ENCODE measurements at places on chromosomes 7 and 10.

GRCh38 chr10:120184547-120185337 is 272.3 kb upstream of the PLPP4 start:
- no peak for DNase-seq

DNA sequence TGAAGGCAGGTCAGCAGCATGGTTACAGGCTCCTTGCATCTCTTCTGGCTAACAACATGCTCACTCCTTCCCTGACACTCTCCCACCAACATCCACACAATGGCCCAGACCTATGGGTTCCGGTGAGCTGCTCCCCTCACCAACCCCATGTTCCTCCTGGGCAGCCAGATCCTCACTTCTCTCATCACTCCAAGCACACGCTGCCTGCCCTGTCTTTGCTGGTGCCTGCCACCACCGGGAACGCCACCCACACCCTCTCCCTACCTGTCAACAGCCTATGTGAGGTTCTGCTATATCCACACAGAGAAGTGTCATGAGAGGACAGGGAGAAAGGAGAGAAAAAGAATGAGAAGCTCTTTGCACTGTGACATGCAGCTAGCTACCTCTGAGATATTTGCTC is 14.6 kb downstream of the PARP12 start:
- DNase-seq: no peak

DNA sequence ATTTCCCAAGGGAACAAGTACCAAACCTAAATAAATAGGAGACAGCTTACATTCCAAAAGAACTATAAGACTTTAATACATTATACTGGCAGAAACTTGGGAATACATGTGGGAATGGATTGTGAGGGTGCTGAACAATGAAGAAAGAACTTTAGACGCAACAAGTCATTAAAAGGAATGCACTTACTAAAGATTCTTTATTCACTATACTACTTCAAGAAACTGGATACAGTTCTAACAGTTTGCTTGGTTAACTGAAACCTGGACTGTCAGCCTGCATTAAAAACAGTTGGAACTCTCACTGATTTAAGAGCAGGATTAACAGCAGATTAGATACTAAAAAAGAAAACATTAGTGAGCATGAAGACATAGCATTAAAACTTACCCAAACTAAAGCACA is 12.0 kb downstream of the CACUL1 start:
- no peak for DNase-seq

DNA sequence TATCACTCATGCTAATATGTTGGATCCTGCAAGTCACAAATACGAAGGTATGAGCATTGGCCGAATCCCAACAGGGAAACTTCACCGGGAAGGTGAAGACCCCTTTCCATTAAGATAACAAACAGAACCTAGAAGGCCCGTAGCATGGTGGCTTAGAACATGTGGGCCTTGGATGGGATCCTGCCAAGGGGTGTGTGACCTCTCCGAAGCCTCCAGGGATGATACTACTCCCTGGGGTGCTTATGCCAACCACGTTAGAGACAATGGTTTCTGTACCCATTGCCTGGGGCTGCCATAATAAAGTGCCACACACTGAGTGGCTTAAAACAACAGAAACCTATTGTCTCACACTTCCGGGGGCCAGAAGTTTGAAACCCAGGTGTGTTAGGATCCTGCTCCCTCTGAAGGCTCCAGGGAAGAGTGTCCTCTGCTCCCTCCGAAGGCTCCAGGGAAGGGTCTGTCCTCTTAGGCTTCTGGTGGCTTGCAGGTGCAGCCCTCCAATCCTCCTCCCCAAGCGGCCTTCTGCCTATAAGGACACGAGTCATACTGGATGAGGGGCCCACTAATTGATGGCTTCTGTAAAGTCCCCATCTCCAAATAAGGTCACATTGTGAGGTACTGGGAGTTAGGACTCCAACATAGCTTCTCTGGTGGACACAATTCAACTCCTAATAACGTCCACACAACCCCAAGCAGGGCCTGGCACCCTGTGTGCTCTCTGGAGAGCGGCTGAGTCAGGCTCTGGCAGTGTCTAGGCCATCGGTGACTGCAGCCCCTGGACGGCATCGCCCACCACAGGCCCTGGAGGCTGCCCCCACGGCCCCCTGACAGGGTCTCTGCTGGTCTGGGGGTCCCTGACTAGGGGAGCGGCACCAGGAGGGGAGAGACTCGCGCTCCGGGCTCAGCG is 992 bp upstream of the MGMT start:
- DNase-seq: no peak

DNA sequence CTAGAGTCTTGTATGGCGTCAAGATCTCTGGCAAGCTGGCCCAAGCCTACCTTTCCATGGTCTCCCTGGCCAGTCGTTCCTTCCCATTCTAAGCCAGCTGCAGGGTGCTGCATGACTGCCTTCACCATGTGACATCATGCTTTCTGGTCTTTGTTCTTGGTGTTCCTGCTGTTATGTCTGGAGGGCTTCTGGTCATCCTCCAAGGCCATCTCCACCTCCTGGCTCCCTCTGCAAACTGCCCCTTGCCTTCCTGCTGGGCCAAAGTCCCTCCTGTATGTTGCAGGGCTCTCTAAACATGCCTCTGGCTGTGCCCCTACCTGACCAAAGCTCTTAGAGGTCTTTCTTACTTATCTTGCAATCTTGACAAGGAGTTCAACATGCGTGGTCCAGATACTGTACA is 44.4 kb upstream of the SHH start:
- DNase-seq: no peak

- DNase-seq: no peak
Measured at GRCh38 chr10:79034271-79034876, 34.4 kb upstream of the ZMIZ1 start.
